ENCODE measurements at places on chromosomes 1 and 21.

GRCh38 chr1:68704800-68705443, 208.0 kb upstream of the DEPDC1 start:
- no peak for DNase-seq

DNA sequence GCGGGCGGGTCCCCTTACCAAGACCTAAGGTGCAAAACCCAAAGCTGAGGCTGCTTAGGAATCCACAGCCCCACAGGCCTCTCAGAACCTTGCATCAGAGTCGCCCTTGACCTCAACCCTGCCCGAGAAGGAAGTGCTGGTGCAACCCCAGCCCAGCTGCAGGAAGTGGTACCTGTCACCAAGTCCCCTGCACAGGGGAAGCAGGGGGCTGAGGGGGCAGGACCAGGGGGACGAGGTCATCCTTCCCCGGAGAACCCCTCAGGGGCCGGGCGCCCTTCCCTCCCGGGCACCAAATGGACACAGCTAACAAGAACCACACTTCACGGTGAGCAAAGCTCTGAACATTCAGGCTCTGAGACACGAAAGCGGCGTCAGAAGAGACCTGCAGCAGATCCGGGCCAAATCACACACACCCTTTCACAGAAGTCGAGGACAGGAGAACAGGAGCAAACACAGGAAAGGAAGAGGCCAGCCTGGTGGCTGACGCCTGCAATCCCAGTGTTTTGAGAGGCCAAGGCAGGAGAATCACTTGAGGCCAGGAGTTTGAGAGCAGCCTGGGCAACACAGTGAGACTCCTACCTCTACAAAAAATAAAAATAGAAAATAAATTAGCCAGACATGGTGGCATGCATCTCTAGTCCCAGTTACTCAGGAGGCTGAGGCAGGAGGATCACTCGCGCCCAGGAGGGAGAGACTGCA, 6.4 kb downstream of the ITGB2 start:
- peak; percentile 75 for DNase-seq

DNA sequence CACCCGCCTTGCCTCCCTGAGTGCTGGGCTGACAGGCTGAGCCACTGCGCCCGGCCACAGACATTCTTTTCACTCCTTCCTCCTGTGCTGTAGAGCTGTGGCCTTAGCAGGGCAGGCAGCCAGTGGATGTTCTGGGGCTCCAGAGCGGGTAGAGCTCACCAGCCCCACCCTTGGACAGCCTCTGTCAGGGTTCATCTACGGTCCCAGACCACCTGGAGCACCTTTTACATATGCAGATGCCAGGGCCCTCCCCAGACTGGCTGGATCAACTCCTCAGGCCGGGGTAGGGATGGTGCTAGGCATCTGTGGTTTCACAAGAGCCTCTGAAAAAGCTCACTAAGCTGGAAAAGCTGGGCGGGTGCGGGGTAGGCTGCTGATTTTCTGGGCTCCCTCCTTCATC, 4.6 kb downstream of the ATP13A2 start:
- DNase-seq, result no peak

DNA sequence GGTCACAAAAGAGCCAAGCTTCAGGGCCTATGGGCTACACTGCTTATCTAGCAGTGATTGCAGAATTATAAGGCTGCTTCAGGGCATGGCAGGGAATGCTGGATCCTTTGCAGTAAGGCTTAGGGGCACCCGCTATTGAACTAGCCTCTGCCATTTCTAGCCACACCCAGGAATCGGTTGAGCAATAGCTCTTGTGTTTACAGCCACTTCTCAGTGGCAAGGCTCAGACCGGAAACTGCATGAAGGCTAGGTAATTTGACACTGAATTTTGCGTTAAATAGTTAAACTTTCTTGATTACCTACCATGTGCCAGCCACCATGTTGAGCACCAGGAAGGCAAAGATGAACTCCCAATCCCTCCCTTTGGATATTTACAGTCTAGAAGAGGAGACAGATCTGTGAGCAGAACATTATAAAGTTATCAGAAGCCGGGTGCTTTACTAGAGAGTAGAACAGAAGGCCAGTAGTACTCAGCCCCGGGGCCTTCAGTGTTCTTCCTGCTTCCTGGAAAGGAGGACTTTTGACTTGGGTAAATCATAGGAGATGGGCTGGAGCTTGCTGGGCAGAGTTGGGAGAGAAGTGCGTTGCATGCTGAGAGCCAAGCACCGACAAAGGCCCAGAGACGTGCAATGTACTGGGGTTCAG, 98.6 kb upstream of the LPGAT1 start:
- DNase-seq, result no peak

- DNase-seq, result peak; percentile 33
Observed at GRCh38 chr1:168234846-168235547, 9.2 kb downstream of the SFT2D2 start.

DNA sequence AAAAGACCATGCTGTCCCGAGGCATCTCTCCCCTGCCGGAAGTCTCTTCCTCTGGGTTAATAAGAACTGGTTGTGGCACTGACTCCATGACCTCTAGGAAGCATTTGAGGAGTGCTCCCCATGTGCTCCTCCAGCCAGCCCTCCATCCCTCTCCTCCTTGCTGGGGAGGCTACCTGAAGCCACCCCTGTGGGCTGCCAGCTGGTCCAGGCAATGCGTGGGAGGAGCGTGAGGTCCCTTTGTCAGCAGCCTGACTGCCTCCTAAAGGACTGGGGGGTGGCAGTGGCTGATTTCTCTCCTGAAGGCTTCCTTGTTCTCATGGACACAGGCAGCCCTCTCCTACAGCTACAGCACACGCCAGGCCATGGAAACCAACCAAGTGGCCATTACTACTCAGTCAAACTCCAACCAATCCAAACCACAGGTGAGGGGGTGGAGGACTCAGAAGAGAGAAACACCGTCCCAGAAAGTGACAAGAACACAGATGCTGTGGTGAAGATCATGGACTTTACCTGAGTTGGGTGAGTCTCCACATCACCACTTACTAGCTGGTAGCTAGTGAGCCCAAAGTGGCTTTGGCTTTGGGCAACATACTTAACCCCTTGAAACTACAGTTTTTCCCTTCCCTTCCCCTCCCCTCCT, 35.2 kb downstream of the NENF start:
- no peak for DNase-seq

GRCh38 chr1:29861446-29861845, 625.1 kb downstream of the PTPRU start:
- no peak for DNase-seq

DNA sequence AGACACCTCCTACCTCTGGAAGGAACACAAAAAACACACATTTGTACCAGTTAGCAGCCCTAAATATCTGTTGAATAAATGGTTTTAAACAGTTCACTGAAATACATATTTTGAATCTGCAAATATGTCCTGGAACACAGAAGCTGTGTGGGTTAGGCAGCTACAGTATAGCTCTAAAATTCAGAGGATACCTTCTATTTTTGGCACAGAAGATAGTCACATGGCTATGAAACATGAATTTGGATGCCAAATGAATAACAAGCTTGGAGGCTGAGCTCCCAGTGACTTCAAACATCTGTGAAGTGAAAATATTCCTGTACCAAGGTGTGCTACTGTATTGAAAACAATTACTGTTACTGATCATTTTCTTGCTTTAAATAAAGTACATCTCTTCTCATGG, 391.5 kb upstream of the ADGRL2 start:
- DNase-seq, result no peak

- no peak for DNase-seq
Observed at GRCh38 chr21:41953249-41953830, 478 bp downstream of the C2CD2 start.

- peak; percentile 30 for DNase-seq
Observed at GRCh38 chr1:223363856-223364684, at the start of gene SUSD4. SUSD4 (minus strand) TSS chr1:223364176; CDS start chr1:223363425, 751 bp downstream.

Measured in GM12892 (cell line).